ENCODE measurements at places on chromosomes 13 and 19.

DNA sequence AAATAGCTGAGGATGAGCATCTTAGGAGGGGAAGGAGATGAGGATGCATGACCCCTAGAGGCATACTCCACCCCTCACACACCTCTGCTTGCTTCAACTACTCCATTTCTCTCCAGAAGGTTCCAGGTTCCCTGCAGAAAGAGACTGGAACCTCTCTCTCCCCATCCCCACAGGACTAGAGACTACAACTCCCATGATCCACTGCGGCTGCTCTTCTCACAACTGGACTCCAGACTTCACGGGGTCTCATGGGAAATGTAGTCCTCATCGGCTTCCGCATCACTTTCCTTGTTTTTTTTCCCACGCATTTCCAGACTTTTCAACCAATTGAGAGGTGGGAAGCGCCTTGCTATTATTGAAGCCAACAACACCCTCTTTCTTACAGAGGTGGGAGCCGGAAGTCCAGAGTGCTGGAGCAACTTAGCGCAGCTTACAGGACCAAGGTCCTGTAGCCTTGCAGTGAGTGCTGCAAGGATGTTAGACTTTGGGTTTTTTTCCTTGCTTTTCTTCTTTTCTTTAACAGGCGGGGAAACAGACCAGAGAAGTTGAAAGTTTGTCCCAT lies 13.9 kb upstream of the CACNG6 start:
- DNase-seq: peak; percentile 74

- no peak for DNase-seq
Observed at GRCh38 chr13:72186730-72187422, 319.9 kb upstream of the DACH1 start.

GRCh38 chr19:7521551-7522071 lies 813 bp upstream of the MCOLN1 start:
- no peak for DNase-seq

- peak; percentile 67 for DNase-seq
Observed at GRCh38 chr19:51448411-51449016, 9.7 kb downstream of the SIGLEC8 start.

GRCh38 chr13:86830046-86830445 lies 841.1 kb upstream of the SLITRK5 start:
- no peak for DNase-seq

DNA sequence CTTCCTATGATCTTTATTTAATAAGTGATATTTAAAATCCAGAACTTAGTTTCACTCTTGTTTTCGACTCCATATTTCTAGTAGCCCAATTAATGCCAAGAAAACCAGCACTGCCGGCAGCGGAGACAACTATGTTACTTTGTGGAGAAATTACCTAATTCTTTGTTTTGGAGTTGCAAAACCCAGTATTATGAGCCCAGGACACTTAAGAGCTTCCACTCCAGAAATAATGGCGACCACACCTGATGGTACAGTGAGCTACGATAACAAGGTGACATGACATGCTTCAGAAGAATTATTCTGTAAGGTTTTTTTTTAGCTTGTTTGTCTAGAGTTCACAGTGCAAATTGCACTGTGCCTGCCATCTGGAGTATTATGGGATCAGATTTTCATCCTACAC lies 136.4 kb downstream of the ZAR1L start:
- DNase-seq: no peak

- no peak for DNase-seq
Observed at GRCh38 chr13:61777899-61778298, 362.2 kb upstream of the PCDH20 start.

Data from activated CD4-positive, alpha-beta T cell treated with anti-CD3 and anti-CD28 coated beads, Interleukin-2, Interleukin-6, amounts not matched to agents 100 ng/mL and 50 ng/mL, durations not matched to agents 16 hours and 8 hours (primary cell).